ENCODE measurements at places on chromosomes 1 and 21.

DNA sequence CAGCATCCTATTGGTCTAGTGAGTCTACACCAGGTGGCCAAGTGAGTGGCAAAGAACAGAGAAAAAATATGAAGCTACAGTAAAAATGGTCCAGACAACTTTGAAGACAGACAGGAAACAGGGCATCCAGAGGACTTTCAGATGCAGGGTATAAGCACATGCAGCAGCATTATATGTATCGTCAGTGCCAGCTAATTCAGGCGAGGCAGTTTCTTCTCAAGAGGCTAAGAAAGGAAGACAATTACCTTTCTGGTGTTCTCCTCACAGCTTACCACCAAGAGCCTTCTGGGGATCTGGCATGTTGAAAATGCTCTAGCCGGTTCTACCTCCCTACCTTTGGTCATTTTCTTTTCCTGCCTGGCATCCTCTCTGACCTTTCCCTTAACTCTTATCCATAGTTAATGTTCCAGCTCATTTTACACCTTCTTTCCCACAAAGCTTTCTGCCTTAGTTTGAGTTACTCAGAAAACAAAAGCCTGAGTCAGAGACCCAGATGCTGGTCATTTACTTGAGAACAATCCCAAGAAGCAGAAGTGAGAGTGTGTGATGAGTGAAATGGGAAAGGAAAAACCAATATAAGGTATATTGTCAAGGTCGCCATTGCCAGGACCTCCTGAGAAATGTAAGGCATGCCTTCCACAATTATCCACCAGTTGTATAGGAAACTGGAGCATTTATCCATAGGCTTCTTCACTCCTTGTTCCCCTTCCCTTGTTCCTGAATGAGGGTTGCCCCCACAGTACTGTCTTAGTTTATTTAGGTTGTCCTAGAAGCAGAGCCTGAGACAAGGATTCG lies 444.1 kb downstream of the PLPP3 start:
- no peak for DNase-seq

DNA sequence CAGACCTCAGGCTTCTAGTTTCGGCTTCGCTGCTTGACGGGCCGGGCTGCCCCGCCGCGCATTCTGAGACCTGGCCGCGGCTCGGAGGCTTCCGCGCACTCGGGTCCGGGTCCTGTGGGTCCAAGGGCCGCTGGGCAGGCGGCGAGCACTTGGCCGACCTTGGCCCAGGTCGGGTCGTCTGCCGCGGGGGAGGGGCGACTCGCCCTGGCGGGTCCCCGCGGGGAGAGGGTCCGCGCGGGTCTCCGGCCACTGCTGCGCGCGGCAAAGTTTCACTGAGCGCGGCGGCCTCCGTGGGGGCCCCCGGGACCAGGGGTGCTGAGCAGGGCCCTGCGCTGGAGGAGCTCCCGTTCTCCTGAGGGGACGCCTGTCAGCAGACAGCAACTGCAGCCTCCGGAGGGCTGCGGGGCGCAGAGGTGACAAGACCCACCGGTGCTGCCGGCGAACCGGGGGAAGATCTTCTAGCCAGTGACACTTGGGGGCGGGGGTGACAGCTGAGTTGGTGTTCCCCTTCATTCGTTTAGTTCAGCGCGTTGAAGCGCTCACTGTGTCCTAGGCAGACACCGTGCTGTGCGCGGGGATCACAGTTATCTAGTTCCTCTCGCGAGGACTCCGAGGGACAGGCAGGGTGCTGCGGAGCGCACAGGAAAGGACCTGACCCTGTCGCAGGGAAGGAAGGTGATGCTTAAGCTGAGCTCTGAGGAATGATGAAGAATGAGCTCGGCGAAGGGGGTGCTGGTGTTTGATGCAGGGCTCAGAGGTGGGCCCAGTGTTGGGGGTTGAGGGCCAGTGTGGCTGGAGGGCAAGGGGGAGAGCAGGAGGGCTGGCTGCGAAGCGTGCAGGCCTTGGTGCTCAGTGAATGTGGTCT lies 725 bp downstream of the MTFR1L start:
- no peak for DNase-seq

GRCh38 chr21:26739189-26739588 lies 106.0 kb downstream of the ADAMTS1 start:
- no peak for DNase-seq

DNA sequence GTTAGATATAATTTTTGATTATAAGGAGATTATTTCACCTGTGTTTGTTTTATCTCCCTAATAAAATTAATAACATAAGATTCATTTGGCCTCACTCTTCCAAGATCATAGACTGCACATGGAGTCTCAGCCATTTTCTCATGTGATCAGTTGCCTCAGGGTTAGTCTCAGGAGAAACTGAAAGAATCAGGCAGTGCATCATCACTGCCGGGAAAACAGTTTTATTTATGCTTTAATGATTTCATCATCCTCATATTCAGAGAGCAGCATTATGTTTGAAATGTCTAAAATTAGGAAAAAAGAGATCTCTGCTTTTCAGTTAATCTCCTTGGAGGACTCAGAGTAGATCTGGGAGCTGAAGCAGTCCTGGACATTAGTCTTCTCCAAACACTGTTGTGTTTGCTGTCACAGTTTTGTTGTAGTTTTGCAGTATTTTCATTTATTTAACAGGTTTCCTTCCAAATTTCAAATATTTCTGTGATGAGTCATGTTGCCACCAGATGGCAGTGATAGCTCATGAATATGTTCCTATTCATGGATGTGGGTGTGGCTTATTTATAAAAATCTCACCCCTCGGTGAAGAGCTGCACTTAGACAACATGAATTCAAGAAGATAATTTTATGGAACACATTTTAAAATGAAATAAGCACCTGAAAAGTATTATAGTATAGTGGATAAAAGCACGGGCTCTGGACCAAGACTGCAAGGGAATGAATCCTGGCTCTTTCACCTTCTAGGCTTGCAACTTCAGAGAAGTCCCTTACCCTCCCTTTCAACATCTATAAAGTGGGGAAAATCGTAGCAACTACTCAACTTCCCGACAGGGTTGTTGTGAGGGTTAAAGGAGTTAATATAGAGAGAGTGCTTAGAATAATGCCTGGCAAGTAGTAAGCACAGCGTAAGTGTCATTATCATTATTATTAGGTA lies 31.2 kb downstream of the CHD1L start:
- peak; percentile 65 for DNase-seq

DNA sequence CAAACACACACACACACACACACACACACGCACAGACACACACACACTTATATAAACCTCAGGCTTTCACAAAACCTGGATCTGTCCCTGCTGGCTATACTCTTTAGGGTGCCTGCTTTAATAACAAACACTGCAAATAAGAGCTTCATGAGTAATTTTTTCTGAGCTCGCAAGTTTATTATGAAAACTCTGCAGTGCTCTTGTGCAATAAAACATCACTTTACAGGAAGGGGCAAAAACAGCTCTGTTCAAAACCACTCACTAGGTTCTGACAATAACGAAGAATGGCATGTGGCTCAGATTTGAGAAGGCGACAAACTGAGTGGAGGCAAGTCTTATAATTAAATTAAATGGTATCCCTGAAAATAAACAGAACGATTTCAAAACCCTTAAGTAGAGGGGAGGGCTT lies 42.6 kb upstream of the CTPS1 start:
- peak; percentile 44 for DNase-seq

DNA sequence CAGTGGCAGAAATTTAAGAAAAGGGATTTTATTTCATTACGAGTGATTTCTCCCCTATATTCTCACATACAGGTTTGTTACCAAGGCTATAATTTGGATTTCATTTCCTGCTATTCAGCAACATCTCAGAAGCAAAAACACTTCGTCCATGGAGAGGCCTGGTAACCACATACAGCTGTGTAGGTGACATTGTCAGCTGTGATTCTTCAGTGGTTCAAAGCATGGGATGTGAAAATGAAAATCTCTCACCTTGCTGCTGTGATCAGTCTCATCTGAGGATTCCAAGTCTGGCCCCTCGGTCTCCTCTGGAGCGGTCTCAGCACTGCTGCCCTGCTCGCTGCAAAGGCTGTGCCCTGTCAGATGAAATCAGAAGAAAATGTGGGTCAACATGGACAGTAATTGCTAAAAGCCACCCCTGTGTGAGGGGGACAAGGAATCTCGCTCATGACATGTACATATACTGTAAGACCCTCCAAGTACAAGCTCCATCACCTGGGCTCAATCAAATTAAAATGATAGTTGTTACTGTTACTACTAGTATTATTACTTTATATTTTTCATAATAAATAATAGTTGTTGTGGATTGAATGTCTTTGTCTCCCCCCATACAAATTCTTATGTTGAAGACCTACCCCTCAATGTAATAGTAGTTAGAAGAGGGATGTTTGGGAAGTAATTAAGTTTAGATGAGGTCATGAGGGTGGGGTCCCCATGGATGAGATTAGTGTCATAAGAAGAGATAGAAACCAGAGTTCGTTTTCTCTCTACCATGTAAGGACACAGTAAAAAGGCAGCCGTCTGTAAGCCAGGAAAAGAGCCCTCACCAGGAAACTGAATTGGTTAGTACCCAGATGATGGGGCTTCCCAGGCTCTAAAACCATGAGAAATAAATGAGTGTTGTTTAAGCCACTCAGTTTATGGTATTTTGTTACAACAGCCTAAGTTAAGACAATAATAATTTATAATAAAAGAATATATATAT lies 126.7 kb upstream of the KRTAP19-8 start:
- DNase-seq: no peak

DNA sequence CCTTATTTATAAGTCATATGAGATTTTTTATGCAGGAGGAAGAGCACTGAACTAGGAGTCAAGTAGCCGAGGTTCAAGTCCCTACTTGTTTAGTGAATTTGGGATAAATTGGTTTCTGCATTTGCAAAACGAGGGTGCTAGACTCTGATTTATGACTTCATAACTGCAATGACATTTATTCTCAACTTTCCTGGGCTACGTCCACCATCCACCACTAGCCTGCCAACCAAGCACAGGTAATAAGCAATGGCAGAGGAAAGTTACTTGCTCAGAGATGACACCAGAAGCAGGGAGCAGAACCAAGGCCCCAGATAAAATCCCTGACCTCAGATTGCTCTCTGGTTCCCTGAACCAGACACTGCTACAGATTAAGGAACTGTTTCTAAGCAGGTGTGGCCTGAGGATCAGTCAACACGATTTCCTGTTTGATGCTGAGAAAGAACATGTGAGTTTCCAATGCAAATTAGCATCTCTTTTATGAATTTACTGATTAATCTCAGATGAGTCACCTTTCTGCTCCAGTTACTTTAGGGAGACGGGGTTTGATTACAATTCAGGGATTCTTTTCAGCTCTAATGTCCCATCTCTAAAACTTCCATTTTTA lies 52.7 kb downstream of the PLPP3 start:
- no peak for DNase-seq

- DNase-seq: no peak
Observed at GRCh38 chr1:209890641-209891330, 47.2 kb upstream of the SYT14 start.

DNA sequence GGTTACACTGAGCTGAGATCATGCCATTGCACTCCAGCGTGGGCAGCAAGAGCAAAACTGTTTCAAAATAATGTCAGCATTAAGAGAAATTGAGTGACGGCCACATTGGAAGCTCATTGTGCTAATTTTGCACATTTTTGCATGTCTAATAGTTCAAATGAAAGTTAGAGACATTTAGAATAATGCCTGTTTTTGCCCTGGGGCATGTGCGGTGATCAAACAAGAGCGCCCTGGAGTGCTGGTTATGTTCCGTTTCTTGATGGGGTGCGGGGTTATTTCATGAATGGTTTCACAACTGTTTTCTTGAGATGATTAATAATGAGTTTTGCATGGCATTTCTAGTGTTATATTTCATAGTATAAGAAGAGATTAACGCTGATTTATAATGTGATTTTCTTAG lies 13.1 kb downstream of the OR2T11 start:
- no peak for DNase-seq

- DNase-seq: no peak
Observed at GRCh38 chr1:112904831-112905261, 51.1 kb downstream of the SLC16A1 start.

DNA sequence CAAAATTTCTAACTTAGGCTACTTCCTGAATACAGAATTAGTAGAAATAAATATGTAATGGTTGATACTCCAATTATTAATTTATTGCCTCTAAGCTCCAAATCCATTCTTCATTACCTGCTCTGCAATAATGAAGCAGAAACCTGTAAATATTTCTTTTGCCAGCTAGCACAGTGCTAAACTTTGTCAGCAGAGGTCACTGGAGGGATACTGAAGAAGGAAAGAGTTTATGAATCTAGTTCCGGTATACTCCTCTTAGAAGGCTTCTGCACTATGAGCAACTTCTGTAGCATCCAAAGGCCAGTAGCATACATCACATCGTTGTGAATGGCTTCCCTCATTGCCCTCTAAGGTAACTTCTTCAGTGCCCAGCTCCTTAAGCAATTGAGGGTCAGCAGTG lies 81.0 kb upstream of the LHX8 start:
- peak; percentile 23 for DNase-seq

DNA sequence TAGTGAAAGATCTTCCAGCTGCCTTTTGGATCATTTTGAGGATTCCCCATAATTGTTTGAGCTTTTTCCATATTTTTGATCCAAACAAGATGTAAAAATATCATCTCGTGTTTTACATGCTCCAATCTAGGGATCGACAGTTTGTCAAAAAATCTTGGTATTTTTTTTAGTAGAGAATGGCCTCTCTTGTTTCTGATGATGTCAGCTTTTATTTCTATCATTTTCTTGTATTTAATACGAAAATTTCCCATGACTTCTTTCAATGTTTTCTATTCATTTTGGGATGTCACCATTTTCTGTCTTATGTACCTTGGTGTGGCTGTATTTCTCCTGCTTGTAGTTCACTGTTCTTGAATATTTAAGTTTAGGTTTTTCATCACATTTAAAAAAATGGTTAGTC lies 812.0 kb upstream of the NCAM2 start:
- no peak for DNase-seq

DNA sequence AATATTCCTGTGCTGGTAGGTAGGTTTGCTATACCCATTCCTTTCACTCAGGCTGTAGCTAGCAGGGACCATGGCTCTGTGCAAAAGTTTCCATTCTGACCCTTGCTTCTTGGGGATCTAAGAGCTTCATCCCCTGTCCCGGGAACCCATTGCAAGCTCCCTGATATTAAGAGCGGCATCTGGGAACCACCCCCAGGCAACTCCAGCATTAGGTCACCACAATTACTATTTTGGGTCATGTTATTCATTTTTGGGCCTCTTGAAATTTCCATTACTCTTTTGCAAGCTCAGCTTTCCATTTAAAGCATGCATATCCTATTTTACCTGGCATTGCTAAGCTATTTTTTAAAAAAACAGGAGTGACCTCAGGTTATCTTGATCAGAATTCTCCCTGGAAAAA lies 22.1 kb upstream of the ACTRT2 start:
- DNase-seq: no peak
